ENCODE measurements at places on chromosomes 4 and X.

GRCh38 chr4:88352062-88352740 is 26.5 kb upstream of the HERC6 start:
- no peak for DNase-seq

GRCh38 chr4:154417373-154417673 is 74.3 kb downstream of the DCHS2 start:
- no peak for DNase-seq

DNA sequence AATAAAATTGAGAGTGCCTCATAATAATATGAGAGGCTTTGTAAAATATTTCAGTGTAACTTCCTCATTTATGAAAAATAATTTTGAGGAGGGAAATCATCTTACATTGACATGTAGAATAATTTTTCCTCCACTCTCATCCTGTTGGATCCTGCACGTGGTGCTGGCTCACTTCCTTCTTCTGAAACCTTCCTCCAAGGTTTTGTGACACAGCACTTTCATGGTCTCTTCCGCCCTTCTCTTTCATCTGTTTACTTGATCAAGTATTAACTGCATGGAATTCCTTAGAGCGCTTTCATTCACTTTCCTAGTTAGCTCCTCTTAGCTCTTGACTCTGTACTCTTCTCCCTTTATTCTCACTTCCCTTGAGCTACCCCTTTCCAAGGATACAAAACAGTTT is 246.5 kb downstream of the RAPGEF2 start:
- DNase-seq = no peak

DNA sequence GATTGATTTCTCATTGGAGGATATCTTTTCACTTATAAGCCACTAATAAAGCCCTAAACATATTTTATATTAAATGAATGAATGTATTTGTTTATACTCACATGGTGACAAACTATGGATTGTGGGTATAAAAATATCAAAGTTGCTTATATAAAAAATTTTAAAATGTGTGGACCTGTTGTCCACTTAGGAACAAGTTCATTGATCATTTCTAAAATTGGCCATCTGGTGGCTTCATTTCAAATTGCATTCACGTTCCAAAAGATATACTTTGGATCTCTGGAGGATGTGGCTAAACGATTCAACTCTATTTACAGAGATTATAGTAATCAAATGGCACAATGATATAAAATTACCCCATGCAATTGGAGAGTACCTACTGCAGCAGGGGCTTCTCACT is 32.5 kb downstream of the FSTL5 start:
- no peak for DNase-seq

GRCh38 chrX:9677098-9677739 is 88.4 kb downstream of the GPR143 start:
- no peak for DNase-seq

- DNase-seq = no peak
Observed at GRCh38 chr4:83342476-83342875, 7.8 kb upstream of the HPSE start.

DNA sequence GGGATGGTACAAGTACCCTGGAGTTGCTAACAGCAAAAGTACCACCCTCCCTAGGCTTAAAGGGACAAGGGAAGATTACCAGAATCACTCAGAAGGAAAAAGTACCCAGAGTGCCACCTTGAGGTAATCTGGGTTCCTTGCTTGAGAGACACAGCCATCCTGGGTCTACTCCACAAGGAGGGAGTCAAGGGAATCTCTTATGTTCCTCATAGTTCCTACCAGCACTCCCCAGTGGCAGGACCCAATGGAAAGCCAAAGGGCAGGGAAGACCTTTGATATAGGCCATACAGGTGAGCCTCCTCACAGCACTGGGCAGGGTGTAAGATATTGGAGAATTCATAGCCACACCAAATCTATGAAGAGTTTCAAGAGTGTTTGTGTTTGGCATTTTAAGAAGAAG is 5.7 kb downstream of the IL2 start:
- no peak for DNase-seq

DNA sequence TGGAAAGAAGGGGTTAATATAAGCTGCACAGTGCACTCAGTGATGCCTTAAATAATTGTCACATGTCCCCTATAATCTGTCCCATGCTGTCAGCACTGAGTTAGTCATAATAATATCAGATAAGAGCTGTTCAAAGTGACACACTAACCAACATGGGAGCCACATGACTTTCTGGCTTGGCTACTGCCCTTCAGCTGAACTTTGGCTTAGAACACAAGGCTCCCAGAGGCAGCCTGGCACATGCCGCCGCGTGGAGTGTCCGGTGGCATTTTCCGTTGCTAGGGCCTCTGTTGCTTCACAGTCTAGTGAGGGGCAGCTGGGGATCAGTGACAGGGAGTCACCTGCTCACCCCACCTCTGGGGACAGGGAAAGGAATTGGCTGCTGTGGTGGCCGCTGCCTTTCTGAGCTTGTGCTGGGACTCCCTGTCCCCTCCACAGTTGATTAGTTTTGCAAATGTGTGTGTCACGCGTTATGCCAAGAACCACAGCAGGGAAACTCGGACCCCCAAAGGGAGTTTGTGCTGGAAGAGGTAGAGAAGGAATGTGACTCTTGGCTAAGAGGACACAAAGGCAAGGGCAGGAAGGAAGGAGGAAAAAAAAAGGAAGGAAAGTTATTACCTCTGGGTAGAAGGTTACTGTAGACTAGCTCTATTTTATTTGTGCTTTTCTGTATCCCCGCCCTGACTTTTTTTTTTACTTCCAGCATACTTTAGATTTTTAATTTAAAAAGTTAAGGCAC is 41.1 kb upstream of the PPARGC1A start:
- DNase-seq = no peak

DNA sequence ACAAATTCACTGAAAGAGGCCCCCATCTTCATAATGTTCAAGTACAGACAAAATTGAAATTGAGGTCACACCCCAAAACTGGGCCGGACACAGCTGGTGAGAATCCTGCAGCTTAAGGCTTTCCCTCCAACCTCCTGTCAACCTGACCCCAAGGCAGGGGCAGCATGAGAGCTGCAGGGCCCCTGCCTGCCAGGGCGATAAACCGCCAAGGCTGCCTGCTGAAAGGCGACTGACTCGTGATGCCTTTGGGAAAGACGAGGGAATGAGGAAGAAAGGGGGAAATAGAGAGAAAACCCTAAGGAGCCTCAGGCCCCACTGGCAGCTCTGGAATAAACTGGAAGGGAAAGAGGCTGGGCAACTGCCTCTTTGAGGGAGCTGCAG is 7.3 kb upstream of the IRAK1 start:
- DNase-seq = no peak

DNA sequence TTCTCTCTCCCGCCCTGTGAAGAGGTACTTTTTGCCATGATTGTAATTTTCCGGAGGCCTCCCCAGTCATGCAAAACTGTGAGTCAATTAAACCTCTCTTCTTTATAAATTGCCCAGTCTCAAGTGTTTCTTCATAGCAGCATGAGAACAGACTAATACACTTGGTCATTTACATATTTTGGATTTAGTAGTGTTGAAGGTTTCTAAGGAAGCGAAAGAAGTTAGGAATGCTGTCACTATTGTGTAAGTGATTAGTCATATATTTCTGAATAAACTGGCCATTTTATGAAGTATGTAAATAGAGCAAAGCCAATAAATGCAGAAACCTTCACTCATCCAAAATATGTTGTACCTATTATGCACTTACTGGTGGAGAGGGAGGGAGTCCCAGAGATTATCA is 34.4 kb upstream of the GK2 start:
- no peak for DNase-seq

DNA sequence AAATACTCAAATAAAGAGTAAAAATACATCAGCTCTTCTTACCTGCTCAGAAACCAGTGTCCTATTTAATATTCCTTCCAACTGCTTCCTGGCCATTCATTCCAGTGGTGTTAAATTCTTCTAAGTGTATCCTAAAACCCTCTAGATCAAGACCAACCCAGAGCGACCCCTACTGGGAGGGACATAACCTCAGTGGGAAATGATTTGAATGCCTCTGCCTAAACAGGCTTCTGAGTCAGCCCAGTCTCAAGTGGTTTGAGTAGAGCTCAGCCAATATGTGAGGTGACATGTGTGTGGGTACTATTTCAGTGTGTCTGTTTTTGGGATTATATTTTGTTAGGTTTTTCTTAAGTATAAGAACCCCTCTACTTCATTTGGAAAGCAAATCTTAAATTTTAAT is 133.6 kb upstream of the ARHGEF9 start:
- DNase-seq = no peak

Data from stimulated activated CD8-positive, alpha-beta memory T cell treated with anti-CD3 and anti-CD28 coated beads, Interleukin-4, amount 100 ng/mL, for 1 hour (primary cell).